Left ventricle myocardium inferior (tissue), 1 donor: ENCODE measurements at places on chromosomes 11 and 22.
A peak's percentile ranks its signal among the peaks of the same experiment; 100 is the strongest.

DNA sequence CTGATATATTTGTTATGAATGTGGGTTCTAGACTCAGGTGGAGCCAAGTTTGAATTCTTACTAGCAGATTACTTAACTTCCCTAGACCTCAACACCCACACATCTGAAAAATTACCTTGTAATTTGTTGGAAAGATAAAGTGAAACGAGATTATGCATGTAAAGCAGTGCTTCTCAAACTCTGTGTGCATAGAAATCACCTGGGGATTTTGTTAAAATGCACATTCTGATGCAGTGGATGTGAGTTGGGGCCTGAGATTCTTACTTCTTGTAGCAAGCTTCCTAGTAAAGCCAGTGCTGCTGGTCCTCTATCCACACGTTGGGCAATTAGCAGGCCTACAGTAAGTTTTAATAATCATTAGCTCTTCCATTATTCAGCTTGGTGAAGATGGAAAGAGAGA, 15.1 kb upstream of the CEP295 start:
- no peak for DNase-seq

- no peak for DNase-seq
These were observed 6.5 kb downstream of the HBG1 start for GRCh38 chr11:5242933-5243815.

- DNase-seq, result no peak
These were observed 5.1 kb upstream of the STIP1 start for GRCh38 chr11:64180891-64181290.

DNA sequence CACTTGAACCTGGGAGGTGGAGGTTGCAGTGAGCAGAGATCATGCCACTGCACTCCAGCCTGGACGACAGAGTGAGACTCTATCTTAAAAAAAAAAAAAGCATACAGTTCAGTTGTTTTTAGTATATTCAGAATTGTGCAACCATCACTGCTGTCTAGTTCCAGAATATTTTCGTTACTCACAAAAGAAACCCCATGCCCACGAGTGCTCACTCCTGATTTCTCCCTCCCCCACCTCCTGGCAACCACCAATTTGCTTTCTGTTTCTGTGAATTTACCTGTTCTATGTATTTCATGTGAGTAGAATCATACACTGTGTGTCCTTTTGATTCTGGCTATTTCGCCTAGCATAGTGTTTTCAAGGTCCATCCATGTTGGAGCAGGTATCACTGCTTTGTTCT, 24.8 kb downstream of the PTPRJ start:
- DNase-seq, result no peak

GRCh38 chr11:119160151-119160550, 8.4 kb upstream of the NLRX1 start:
- DNase-seq, result no peak

GRCh38 chr11:87754685-87755084, 420.6 kb downstream of the RAB38 start:
- no peak for DNase-seq

DNA sequence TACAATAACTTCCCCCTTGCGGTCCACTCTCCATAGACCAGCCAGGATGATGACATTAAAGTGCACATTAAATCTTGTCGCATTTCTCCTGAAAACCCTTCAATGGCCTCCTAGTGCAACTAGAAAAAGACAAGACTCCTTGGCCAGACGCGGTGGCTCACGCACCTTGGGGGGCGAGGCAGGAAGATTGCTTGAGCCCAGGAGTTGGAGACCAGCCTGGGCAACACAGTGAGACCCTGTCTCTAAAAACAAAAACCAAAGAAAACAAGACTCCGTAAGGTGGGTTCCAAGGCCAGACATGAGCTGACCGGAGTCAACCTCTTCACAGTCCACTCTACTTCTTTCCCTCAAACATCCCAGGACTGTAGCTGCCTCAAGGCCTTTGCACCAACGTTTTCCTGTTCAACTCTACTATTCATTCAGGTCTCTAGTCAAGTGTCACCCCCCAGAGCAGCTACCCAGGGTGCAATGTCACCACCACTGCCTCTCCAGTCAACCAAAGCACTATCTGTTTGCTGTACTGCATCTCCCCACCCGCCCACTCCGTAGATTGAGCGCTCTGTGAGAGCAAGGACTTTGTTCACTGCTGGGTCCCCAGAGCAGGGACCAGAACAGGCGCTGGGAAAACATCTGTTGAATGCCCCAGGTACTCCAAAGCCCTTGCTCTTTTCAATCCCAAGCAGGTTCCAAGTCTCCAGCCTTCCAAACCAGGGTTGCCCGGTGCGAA, 739 bp downstream of the ZMAT5 start:
- DNase-seq, result no peak

GRCh38 chr11:58923300-58923788, 15.9 kb upstream of the GLYATL1 start:
- no peak for DNase-seq

DNA sequence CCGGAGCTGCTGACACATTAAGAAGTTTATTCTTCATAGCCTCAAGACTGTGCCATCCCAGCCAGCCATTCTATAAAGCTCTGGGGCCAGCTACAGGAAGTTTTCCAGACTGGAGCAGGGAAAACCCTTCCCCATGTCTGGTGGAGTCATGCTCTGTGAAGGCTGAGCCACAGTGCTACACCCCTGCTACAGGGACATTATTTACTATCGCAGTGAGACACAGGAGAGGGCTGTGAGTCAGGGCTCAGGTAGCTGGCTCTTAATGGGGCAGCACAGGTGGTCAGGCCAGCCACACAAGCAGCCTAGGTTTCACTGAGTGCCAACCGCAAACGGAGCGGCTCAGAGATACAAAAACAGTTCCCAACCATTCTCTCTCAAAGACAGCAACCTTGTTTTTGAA, 12.1 kb downstream of the HPS4 start:
- DNase-seq, result no peak

GRCh38 chr11:60942219-60942618, 9.8 kb downstream of the SLC15A3 start:
- no peak for DNase-seq

DNA sequence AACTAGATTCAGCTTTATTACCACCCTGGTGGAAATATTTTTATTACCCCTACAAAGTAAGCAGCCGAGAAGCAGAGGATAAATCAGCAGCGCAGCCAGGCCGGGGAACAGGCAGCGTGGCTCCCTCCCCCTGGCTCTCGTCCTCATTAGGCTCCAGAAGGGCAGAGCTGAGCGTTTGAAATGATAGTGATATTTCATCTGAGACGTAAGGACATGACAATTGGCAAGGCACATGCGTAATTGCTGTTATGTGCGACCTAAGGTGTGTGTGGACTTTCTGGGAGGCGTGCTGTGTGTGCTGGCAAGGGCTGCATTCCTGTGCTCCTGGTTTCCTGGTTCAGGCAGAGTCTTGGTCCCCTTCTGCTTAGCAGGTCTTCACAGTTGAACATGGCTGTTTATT, 247.8 kb downstream of the TBC1D22A start:
- no peak for DNase-seq

DNA sequence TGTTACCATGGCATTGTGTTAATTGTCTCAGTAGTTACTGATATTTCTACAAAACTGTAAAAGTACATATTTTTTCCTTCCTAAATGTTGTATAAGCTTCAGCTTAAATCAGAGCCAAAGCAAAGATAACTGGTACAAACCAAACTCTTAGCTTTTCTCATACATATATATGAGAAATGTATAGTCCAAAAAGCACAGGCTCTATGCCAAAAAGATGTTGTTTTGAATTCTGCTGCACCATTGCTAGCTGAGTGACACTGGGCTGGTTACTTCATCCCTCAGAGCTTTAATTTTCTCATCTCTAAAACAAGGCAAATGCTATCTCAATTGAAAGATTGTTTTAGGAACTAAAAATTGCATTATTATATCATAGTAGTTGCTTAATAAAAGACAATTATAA, 6.7 kb upstream of the GRIA4 start:
- no peak for DNase-seq

- DNase-seq, result no peak
These were observed 375.1 kb downstream of the OPCML start for GRCh38 chr11:133156986-133157745.

DNA sequence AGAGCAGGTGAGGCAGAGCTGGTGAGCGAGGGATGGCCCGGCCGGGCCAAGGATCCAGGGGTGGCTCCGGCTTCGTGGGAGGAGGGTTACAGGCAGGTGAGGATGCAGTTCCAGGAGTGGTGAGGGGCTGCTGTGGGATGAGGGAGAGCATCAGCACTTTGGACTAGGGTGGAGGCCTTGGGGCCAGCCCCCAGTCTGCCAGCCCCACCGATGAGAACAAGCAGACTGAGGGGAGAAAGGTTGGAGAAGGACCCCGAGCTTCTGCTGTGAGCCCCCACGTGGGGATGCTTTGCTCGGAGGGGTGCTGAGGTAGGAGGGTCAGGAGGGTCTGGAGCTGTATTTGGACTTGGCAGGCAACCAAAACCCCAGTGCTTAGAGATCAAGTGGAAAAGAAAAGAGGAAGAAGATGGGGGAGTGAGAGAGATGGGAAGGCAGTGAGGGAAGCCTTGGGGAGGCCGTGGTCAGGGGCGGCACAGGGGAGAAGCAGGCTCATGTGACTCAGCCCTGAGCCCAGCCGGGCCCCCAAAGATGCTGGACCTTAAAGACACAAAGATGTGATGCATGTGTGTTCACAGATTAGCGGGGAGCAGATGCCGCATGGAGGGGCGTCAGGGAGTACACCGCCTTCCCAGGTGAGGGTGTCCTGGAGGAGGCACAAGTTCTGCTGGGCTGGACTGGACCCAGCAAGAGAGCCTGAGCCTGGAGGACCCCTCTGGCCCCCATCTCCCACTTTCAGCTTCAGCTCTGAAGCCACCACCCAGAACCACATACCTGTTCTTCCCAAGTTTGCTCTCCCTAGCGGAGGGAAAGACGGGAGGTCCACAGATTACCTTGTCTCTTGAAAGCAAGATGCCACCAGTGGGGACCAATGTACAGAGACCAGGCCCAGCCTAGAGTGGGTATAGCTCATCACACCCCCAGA, 91.3 kb downstream of the CDKN1C start:
- DNase-seq, result peak; percentile 9

GRCh38 chr22:20993304-20994127, 8.4 kb downstream of the THAP7 start:
- DNase-seq, result no peak

DNA sequence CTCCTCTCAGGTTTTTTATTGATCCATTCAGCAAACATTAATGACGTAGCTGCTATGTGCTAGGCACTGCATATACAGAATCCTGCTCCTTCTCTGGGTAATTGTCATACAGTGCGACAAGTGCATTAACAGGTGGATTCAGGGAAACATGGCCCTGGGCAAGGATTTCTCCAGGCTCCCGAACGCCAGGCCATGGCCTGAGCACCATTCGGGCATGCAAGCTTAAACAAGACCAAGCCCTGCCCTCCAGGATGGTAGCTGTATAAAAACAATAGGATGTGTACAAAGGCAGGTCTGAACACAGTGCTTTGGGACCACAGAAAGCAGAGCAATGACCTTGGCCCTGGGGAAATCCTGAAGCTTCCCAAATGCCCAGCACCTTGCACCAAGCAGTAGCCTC, 9.1 kb upstream of the SYT7 start:
- no peak for DNase-seq
